ENCODE measurements at places on chromosomes 13 and 19.
A peak's percentile ranks its signal among the peaks of the same experiment; 100 is the strongest.

- DNase-seq: no peak
Observed at GRCh38 chr13:36418022-36418805, 14.1 kb upstream of the CCNA1 start.

DNA sequence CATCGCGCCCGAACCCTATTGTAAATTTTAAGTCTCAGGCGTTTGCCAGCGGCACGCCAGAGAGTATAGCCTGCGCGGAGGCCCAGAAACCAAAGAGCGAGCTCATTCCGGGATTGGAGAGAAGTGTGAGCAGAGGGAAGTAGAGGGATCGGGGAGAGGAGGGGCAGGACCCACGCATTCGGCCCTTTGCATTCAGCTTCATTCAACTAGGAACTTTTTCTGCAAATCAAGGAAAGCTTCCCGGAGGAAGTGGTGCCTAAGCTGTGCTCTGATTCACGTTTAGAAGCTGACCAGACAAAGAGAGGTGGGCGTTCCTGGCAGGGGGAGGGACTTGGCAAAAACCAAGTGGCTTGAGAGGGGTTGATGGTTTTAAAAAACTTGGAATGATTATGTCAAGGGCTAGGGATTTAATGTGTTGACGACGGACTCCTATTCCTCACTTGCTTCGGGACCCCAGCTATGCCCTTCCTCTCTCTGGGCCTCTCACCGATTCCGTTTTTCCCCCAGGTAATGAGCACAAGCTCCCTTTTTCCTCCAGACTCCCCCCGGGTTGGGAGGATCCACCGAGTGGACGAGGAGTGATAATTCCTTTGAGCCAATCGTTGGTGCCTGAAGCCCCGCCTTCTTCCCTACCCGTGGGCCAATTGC is 811 bp upstream of the PRMT1 start:
- DNase-seq: peak; percentile 72

GRCh38 chr19:723714-724113 is 15.0 kb downstream of the PALM start:
- DNase-seq: no peak

DNA sequence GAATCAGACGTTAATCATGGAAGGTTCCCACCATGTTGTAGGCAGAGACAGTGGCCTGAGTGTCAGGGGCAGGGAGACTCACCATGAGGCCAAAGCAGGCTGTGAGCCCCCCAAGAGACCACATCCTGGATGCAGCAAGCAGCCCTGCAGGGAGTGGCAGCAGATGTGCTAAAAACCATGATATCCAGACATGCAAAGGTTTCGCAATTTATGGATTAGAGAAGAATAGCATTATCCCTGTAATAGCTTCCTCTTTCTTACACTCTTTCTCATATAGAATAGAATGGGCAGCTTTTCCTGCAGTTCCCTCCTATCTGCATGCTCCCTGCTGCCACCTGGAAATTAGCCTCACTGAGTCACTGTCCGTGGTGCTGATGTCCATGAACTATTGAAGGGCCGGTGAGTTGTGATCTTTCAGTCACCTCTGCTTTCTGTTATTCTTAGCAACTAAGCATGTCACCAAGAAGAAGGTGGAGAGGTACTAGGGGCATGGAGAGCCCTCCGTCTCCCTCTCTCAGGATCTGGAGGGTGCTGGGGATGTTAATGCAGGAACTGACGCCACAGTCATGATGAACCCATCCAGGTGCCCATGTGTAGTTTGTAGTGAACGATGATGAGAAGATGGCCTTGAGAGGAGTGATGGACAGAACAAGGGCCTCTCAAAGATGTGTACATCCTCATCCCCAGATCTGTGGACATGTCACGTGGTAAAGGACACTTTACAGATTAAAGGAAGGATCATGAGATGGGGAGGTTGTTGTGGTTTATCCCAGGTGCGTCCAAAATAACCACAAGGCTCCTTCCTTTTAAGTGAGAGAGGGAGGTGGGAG is 9.9 kb downstream of the CEACAM4 start:
- no peak for DNase-seq

DNA sequence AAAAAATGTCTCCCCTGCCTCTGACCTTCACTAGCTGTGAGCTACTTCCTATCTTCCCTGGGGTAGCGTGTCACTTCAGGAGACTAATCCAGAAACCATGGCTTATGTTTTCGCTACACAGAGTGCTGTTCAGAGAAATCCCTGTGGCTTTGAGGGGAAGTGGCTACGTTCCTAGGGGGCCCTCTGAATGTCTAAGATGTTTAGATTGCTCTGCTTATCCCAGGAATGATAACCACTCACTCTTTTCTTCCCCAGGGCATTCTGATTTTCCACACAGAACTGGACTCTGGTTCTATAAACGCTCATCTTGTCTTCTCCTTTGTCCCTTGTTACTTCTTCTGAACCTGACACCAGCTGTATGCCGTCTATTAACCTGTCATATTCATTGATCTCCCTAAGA is 572.5 kb downstream of the OLFM4 start:
- DNase-seq: no peak

DNA sequence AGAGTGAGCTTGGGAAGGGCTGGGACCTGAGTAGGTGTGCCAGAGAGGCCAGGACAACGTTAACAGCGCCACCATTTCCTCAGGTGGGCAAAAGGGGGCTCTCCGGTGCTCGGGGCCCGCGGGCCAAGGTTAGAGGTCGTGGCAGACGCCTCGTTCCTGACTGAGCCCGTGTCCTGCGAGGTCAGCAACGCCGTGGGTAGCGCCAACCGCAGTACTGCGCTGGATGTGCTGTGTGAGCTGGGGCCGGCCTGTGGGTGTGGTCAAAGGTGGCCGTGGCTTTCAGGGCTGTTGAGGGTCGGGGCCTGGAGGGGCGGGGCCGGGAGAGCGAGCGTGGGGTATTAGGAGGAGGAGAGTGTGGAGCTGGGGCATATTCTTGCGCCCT is 3.7 kb downstream of the KIRREL2 start:
- no peak for DNase-seq

GRCh38 chr13:26133286-26133685 is 81.5 kb upstream of the SHISA2 start:
- no peak for DNase-seq

DNA sequence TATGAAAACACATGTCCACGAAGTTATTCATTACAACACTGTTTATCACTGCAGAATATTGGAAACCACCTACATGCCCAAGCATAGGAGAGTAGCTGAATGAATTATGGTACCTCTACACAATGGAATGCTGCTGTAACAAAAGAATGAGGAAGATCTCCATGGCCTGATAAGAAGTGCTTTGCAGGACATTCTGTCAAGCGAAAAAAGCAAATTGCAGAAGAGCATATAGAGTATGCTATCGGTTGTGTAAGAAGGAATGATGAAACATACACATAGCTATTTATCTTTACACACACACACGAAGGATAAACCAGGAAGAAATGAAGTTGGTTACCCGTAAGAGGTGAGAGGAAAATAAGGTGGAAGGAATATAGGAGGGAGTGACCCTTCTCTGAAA is 37.5 kb upstream of the CEACAM20 start:
- no peak for DNase-seq

- DNase-seq: no peak
Observed at GRCh38 chr19:36605101-36605876, at the start of gene ZNF382. TSS of gene ZNF382 (plus strand) at chr19:36605313. CDS start at chr19:36609915, 4,602 bp downstream.

DNA sequence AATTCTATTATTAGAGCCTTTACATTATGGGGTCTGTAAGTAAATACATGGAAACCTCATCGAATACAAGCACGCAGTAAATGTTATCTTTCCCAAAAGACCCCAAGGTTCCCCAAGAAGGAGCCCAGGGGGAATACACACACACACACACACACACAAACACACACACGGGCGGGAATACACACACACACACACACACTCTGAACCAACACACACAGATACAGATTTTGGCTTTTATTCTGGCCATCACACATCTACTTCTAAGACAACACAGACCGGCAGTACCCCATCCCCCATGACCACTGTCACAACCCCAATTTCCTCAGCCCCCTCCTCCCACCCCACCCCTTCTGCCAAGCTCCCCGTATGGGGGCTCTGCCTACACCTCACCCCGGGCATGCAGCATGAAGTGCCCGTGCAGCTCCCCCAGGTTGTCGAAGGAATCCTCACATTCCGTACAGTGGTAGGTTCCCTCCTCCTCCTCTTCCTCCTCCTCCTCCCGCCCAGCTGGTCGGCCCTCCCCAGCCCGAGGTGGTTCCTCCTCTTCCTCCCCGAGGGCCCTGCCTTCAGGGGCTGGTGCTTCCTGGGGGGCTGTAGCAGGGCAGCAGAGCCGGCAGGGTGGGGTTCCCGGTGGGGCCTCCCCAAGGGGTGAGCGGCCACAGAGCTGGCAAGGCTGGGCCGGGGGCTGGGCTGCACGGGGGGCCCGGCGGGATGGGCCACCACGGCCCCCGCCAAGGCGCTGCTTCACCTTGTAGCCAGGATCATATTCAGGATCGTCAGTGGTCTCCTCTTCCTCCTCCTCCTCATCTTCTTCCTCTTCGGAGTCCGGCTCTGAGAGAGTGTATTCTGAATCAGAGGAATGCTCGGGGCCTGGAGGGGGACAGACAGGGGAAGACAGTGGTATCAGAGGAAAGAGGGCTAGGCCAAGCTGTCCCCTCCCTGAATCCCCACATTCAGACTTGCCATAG is 4.4 kb upstream of the SRRM5 start:
- DNase-seq: no peak

GRCh38 chr13:50156140-50156539 is 140.9 kb downstream of the KCNRG start:
- no peak for DNase-seq

GRCh38 chr13:77740931-77741596 is 43.6 kb downstream of the SLAIN1 start:
- no peak for DNase-seq

GRCh38 chr13:67416047-67416925 is 186.2 kb upstream of the PCDH9 start:
- peak; percentile 32 for DNase-seq

DNA sequence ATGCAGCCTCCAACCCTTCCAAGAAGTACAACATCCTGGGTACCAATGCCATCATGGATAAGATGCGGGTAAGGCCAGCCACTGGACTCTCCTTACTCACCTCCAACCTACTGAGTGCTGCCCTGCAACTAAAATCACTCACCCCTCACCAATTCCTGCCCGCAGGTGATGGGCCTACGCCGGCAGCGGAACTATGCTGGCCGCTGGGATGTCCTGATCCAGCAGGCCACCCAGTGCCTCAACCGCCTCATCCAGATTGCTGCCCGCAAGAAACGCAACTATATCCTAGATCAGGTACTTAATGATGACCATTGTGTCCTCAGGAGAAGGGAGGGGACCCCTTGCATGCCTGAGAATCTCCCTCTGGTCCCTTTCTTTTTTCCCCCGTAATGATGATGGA is 15.6 kb upstream of the CCDC97 start:
- DNase-seq: no peak

DNA sequence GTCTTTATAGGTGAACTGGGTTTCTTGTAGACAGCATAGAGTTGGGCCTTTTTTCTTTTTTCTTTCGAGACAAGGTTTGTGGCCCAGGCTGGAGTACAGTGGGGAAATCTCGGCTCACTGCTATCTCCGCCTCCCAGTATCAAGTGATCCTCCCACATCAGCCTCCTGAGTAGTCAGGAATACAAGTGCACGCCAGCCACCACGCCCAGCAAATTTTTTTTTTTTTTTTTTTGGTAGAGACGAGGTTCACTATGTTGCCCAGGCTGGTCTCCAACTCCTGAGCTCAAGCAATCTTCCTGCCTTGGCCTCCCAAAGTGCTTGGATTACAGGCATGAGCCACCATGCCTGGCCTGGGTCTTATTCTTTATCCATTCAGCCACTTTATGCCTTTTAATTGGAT is 5.1 kb upstream of the CALM3 start:
- no peak for DNase-seq

DNA sequence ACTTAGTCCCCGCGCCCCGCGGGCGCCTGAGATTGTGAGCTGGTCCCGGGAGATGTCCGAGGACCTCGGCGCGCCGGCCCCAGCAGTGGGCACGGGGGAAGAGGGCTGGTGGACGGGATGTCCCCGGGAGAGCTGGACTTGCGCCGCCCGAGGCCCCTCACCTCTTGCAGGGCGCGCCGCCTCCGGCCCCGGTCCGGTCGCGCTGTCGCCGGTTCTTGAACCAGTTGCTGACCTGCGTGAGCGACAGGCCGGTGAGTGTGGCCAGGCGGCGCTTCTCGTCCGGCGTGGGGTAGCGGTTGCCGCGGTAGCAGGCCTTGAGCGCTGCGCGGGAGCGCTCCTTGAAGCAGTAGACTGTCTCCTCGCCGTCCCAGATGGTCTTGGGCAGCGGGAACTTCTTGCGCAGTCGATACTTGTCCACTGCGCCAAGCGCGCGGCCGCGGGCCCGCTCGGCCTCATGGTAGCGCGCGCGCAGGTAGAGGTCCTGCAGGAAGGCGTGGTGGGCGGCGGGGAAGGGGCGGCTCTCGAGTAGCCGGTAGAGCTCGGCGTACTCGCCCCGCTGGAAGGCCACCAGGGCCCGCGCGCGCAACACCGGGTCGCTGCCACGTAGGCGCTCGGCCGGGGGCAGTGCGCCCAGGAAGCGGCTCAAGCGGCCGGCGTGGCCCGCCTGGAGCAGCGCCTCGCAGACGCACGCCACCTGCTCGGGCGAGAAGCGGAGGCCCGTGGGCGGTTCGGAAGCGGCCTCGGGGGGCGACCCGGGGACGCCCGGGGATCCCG is 984 bp downstream of the SIX5 start:
- DNase-seq: no peak

GRCh38 chr13:59776924-59777690 is 386.6 kb downstream of the DIAPH3 start:
- no peak for DNase-seq

- DNase-seq: no peak
Observed at GRCh38 chr19:55175117-55175867, 4.8 kb downstream of the SYT5 start.

DNA sequence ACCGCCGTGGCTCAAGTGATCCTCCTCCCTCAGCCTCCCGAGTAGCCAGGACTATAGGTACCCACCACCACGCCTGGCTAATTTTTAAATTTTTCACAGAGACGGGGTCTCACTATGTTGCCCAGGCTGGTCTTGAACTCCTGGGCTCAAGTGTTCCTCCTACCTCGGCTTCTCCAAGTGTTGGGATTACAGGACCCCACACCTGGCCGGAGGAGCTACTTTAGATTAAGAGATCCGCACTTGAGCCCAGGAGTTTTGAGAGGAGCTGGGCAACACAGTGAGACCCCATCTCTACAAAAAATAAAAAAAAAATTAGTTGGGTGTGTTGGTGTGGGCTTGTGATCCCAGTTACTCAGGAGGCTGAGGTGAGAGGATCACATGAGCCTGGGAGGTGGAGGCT is 9.0 kb upstream of the ZNF460 start:
- no peak for DNase-seq

GRCh38 chr13:38462605-38463004 is 113.0 kb downstream of the UFM1 start:
- DNase-seq: no peak

DNA sequence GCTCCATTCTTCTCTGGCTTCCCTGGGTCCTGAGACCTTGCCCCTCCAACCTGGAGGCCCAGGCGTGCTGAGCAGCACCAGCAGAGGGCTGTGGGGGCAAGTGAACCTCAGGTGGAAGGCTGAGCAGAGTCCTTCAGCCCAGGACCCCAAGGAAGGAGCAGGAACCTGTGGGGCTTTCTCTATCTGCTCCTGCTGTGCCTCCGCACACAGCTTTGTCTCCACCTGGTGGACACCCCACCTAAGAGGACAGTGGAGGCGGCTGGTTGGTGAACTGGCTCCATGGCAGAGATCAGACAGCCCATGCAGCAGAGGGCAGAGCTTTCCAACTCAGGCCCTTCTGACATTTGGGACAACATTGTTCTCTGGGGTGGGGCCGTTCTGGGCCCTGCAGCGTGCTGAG is 19.7 kb downstream of the ZFR2 start:
- DNase-seq: peak; percentile 32

- DNase-seq: no peak
Observed at GRCh38 chr13:32254916-32255723, 60.0 kb downstream of the ZAR1L start.

- no peak for DNase-seq
Observed at GRCh38 chr13:95337597-95337996, 36.3 kb upstream of the ABCC4 start.
